CD4-positive, alpha-beta T cell treated with Interleukin-17A for 1 hour (primary cell): ENCODE measurements at places on chromosomes 11 and 22.

DNA sequence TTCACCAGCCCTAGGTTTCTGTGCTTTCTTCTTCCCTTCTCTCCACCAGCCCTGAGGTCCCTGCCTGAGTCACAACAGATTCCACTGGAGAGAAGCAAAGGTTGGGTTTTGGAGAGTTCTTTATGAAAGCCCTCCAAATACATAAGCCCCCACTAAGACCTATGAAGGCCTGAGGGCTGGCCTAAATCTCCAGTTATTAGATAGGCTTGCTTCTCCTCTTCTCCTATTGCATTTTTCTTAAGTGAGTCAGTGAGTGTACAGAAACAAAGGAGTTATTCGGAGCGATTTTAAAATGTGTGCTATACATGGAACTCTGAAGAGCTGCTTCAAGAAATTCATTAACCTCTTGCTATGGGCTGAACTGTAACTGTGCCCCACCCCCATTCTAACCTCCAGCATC is 1057.3 kb downstream of the OPCML start:
- no peak for DNase-seq

GRCh38 chr11:85307366-85307765 is 319.8 kb downstream of the DLG2 start:
- no peak for DNase-seq

DNA sequence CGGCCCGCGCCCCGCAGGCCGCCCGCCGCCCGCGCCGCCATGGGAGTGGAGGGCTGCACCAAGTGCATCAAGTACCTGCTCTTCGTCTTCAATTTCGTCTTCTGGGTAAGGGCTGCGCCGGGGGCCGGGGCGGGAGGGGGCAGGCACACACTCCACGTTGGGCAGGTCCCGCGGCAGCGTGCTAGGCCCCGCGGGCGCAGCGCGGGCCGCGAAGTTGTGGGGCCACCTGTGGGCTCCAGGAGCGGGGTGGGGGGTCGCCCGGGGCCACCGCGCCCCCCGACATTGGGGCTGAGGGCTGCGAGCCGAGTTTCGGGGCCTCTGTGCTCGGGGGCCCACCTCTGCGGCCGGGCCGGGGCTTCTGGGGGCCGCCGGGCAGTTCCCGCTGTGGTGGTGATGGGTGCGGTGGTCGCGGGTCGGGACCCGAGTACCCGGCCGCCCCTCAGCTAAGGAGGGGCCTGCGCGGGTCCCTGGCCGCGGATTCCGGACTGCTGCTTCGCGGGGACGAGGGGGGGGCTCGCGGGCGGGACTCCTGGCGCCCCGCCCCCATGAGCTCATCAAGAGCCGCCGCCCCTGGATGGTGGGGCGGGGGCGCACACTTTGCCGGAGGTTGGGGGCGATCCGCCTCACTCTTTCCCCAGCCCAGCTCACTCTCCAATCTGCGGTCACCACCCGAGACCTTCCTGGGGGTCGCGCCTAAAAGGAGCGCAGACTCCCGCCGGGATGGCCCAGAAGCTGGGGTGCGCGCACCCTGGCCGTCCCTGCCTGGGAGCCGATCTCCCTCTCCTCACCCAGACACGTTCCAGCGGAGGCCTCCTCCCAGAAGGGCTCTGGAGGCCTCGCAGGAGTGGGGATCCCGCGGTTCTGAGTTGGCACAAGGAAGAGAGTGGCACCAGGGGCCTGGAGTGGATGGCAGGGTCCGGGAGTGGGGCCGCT is 667 bp downstream of the CD81 start:
- peak; percentile 53 for DNase-seq

DNA sequence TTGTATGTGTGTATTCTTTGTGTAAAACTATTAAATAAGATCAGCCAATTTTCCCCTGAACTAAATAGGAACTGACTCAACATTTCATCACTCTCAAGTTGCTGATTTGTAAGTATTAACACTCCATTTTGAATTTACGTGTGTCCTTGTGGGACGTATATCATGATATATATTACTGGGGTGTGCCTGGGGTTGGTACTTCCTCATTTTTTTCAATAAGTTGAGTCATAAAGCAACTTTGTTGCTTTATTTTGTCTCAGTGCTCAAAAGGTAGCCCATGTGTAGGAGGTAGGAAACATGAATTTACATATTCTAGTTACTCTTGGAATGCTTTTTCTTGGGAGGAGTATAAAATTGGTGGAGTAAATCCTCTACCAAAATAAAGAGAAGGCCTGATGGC is 193.9 kb upstream of the RAG2 start:
- no peak for DNase-seq

DNA sequence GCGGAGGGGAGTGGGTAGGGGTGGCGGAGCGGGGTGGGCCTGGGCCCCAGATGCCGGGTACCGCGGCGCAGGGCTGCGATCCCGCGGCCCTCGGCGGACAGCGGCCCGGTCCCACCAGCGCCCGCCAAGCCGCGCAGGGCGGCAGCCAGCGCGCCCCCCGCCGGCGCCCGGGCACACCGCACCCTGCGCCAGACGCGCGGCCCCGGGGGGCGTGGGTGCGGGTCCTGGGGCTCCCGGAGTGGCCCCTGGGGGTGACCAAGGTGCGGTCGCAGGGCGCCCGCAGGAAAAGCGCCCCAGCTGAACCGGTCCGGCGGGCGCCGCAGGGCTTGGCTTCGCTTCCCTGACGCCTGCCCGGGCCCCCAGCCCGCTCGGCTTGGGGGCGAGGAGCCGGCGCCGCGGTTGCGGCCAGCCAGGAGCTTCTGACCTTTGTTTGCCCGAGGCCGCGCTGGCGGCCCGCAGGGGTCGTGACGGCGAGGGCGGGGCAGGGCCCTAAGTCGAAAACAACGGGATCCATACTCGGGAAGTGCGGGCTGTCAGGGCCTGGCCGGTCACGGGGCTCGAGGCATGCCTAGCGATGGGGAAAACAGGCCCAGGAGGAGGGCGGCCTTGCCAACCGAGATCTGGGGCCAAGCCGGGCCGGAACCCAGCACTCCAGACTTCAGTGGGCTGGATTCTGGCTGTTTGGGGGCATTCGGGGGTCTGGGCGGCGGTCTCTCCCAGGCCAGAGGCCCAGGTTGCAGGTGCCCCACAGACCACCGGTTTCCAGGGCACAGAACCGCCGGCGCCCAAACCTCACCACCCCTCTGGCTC is 581 bp upstream of the AP5B1 start:
- no peak for DNase-seq

DNA sequence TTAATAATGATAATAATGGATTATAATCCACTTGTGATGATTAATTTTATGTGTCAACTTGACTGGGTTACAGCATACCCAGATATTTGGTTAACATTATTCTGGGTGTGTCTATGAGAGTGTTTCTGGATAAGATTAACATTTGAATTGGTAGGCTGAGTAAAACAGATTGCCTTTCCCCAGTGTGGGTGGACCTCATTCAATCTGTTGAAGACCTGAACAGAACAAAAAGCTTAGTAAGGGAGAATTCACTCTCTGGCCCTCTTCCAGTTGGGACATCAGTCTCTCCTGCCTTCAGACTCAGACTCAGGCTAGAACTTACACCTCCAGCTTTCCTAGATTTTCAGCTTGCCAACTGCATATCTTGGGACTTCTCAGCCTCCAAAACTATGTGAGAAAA is 37.3 kb upstream of the RRAS2 start:
- DNase-seq = no peak

- DNase-seq = no peak
Measured at GRCh38 chr11:126791446-126791845, 209.1 kb downstream of the KIRREL3 start.

DNA sequence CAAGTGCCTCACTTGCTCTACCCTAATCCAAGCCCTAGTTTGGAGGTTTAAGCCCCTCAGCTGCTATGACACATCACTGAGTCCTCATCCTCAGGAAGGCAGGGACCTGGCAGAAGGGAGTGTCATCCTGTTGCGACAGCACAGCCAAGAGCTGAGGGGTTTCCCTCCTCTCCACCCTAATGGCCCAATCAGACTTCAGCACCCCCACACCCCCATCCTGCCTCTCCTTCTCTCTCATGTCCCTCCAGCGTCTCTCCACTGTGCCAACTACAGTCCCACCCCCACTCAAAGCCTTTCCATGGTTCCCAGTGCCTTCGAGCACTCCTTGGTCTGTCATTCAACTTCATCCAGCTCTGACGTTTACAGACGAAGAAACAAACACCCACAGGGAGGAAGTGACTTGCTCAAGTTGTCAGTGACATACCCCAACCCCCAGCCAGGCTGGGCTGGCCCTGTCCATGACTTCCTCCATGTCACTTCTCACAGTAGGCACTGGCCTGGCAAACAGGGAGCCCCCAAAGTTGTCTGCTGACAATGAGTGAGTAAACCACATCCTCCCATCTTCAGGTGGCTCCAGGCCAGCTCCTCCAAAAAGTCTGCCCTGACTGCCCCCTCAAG is 15.6 kb downstream of the ARAP1 start:
- DNase-seq = peak; percentile 82

GRCh38 chr11:24828938-24829605 is 332.2 kb downstream of the LUZP2 start:
- DNase-seq = no peak

GRCh38 chr22:47203554-47203991 is 441.1 kb downstream of the TBC1D22A start:
- no peak for DNase-seq

- DNase-seq = no peak
Measured at GRCh38 chr11:16925561-16926065, 88.6 kb downstream of the PLEKHA7 start.

DNA sequence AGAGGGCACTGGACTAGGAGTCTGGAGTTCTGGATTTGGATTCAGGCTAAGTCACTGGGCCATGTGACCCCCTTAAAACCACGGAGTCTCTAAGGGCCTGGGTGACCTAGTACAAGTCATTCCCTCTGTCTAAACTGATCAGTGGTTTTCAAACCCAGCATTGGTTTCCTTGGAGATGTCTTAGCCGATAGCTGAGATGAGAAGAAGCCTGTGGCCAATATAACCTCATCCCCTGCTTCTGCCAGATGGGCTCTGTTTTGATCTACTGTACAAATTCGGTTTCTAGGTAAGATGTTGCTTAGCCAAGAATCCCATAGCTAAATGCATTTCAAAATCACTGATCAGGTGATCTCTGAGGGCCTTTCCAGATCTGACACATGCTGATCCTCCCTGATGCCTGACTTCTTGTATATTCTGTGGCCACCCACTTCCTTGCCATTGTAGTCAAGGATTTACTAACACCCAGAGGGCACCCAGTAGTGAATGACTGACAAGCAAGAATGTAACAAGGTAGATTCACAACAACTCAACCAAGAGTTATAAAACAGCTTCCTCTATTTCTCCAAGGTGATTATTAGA is 53.1 kb downstream of the GALNT18 start:
- no peak for DNase-seq

DNA sequence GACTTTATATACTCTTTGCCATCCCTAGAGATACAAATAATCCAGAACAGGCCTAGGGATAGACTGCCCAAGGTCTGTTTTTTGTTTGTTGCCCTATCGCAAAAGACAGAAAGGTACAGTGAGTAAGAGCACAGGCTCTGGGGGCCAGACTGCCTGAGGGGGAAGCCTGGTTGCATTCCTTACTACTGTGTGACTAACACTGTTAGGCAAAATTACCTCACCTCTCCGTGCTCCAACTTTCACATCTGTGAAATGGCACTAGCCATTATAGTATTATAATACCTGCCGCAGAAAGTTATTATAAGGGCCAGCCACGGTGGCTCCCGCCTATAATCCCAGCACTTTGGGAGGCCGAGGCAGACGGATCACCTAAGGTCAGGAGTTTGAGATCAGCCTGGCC is 14.5 kb downstream of the SLC35F2 start:
- no peak for DNase-seq

GRCh38 chr22:27238935-27239510 is 562.5 kb downstream of the MN1 start:
- DNase-seq = no peak

DNA sequence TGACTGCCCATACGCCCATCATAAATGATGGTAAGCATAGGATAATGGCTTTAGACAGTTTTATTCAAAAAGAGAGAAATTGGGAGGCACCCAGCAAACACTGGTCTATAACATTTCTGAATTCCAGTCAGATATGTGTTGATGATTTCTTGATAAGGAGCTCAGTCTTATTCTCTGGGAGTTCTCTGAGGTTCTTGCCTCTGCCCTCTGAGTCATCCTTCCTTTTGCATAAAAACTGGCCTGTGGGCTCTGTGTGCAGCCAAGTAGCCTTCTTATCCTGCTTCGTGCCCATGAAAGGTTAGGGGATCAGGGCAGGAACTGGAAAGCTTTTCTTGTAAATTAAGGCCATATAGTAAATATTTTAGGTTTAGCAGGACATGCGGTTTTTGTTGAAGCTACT is 48.9 kb downstream of the FAR1 start:
- no peak for DNase-seq

DNA sequence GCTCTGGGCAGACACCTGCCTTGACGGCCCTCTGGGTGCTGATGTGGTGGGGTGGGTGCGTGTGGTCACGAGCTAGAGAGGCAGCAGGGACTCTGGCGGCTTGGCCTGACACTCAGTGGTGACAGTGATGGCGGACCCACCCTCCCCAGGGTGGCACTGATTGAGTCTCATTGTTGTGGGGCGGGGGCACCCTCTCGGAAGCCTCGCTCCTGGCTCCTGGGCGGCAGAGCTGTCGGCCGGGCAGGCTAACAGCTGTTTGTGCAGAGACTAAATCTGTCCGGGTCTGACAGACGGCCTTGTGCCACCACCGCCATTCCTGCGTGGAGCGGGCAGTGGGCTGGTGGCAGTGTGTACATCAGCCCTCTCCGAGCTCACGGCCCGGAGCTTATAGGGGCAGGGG is 15.6 kb downstream of the FLRT1 start:
- DNase-seq = no peak

DNA sequence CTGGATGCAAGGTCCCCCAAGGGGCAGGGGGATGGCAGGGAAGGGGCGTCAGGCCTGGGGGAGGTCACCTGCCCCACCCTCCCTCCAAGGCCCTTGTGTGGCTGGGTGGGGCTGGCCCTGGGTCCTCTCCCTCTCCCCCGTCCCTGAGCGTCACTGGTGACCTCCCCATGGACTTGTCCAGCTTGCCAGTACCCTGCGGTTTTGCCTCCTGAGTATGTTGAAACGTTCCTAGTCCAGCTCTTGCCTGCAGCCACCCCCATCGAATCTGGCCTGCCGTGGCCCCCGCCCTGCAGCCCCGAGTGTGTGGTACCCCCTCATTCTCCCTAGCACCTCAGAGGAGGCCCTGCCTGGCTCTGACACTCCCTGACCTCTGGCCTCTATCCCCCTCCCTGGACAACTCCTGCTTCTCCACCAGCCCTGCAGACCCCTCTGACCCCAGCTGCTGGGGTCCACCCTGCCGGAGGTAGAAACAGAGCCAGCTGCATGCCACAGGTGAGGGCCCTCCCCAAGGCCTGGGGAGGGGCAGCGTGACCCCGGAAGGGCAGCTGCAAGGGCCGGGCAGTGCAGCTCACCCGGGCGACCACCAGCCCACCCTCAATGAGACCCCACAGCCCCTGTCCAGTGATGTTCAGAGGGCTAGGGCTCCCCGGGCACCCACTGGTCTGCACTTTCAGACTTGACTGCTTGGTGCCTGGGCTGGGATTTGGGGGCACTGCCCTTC is 4.1 kb upstream of the MUC6 start:
- no peak for DNase-seq

- no peak for DNase-seq
Measured at GRCh38 chr11:96049426-96049825, 125.5 kb upstream of the MTMR2 start.
